ENCODE measurements at places on chromosomes 7 and 10.

GRCh38 chr7:74449809-74450397, 3.8 kb upstream of the GTF2IRD1 start:
- peaks cover 2% of the 10 kb centered on the region for H3K36me3 ChIP-seq
- H3K27ac ChIP-seq: no peak overlapping the region
- peak; percentile 74 for DNase-seq
- H3K27me3 ChIP-seq: peaks cover 53% of the 10 kb centered on the region
- no peak overlapping the region for H3K4me3 ChIP-seq

- no peak overlapping the region for H3K27ac ChIP-seq
- peaks cover 4% of the 10 kb centered on the region for H3K27me3 ChIP-seq
- no peaks in the 10 kb centered on the region for H3K36me3 ChIP-seq
- H3K4me3 ChIP-seq: no peak overlapping the region
- no peaks in the 10 kb centered on the region for H3K4me1 ChIP-seq
These were observed 3.3 kb downstream of the TSGA13 start for GRCh38 chr7:130683026-130683425.

GRCh38 chr7:117312593-117313580, 10.0 kb downstream of the WNT2 start:
- no peak overlapping the region for H3K4me3 ChIP-seq
- H3K27ac ChIP-seq: no peak overlapping the region
- H3K27me3 ChIP-seq: no peaks in the 10 kb centered on the region
- no peaks in the 10 kb centered on the region for H3K4me1 ChIP-seq

- no peak for DNase-seq
- H3K36me3 ChIP-seq: no peaks in the 10 kb centered on the region
- H3K4me3 ChIP-seq: no peak overlapping the region
- H3K27me3 ChIP-seq: peaks cover 11% of the 10 kb centered on the region
These were observed 192.7 kb downstream of the KIF20B start for GRCh38 chr10:89894051-89894450.

DNA sequence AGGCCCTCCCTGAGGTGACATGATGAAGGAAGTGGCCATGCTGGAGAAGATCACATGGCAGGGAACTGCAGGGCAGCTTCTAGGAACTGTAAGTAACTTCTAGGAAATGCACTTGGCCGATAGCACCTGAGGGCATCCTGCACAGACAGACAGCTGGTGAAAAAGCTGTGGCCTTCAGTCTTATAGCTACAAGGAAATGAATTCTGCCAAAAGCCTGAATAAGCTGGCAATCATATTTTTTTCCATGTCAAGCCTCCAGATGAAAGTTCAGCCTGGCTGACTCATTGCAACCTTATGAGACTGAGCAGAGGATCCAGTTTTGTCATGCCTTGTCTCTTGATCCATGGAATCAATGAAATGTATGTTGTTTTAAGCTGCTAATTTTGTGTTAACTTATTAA, 91.1 kb upstream of the CACNA2D1 start:
- no peak overlapping the region for H3K4me3 ChIP-seq
- H3K27me3 ChIP-seq: no peaks in the 10 kb centered on the region
- H3K4me1 ChIP-seq: no peaks in the 10 kb centered on the region
- no peaks in the 10 kb centered on the region for H3K36me3 ChIP-seq
- no peak for DNase-seq

DNA sequence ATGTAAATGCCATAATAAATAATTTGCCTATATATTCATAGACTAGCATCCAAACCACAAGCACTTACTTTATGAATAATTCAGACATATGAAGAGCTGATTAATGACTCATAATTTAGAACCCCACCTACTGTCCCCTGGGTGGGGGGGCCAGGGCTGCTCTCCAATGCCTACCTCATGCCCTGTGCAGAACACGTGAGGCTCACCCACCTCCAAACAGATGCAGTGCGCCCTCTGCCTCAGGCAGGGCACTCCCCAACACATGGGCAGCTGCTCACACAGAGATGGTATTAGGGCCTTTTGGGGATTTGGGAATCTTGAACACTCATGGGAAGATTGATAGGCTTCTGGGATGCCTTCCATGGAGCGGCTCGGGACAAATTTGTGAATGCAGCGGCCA, 75.1 kb upstream of the INSIG1 start:
- H3K27me3 ChIP-seq: peaks cover 37% of the 10 kb centered on the region
- H3K27ac ChIP-seq: no peak overlapping the region
- peaks cover 4% of the 10 kb centered on the region for H3K4me1 ChIP-seq
- no peak overlapping the region for H3K4me3 ChIP-seq
- DNase-seq: no peak

DNA sequence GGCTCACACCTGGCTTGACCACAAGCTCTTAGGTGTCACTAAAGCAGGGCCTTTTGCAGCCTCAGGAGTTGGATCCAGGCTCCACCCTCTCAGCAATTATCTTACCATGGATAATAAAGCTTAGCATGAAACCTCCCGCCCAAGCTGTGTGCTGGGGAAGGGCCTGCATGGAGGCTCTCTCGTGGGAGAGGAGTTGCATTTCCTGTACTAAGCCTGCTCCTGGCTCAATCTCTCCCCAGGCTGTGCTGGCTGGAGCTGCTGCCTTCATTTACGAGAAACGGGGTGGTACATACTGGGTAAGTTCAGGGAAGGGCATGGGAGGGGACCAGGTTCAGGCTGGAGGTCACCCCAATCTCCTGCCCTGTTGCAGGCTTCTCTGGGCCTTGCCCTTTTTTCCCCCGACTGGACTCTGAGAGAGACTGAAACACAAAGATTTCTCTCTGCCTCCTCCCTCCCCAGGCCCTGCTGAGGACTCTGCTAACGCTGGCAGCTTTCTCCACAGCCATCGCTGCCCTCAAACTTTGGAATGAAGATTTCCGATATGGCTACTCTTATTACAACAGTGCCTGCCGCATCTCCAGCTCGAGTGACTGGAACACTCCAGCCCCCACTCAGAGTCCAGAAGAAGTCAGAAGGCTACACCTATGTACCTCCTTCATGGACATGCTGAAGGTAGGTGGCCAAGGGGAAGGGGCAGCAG, 2.7 kb downstream of the TMEM176A start:
- peaks cover 84% of the 10 kb centered on the region for H3K27me3 ChIP-seq
- H3K4me1 ChIP-seq: peaks cover 11% of the 10 kb centered on the region
- H3K36me3 ChIP-seq: no peaks in the 10 kb centered on the region
- DNase-seq: no peak
- no peak overlapping the region for H3K4me3 ChIP-seq

DNA sequence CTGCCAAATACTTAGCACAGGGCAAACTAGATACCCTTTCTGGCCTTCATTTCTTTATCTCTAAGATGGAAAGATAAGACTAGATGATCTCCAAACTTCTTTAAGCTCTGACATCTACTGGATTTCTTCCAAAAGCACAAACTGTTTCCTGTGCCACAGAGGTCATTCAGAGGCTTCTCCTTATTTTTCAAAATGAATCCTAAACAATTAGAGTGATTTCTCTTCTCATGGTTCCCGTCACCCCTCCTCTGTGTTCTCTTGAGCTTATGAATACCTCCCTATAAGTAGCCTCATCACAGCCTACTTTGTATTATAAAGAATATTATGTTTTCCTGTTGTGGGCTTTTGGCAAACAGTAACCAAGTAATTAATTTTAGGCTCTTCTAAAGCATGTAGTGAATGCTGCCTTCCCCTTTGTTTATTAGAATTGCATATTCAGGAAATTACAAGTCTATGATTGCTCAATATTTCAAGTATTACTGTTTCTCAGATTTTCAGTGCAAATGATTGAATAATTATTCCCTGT, 179.5 kb downstream of the REEP3 start:
- DNase-seq: no peak
- no peak overlapping the region for H3K27ac ChIP-seq
- H3K36me3 ChIP-seq: no peaks in the 10 kb centered on the region
- no peaks in the 10 kb centered on the region for H3K27me3 ChIP-seq
- no peak overlapping the region for H3K4me3 ChIP-seq

GRCh38 chr7:128347647-128348097, 4.0 kb upstream of the RBM28 start:
- H3K4me1 ChIP-seq: peaks cover 11% of the 10 kb centered on the region
- peaks cover 45% of the 10 kb centered on the region for H3K27me3 ChIP-seq
- H3K36me3 ChIP-seq: no peaks in the 10 kb centered on the region

- H3K4me1 ChIP-seq: no peaks in the 10 kb centered on the region
- no peak overlapping the region for H3K4me3 ChIP-seq
- no peak overlapping the region for H3K27ac ChIP-seq
- DNase-seq: peak; percentile 26
- H3K36me3 ChIP-seq: no peaks in the 10 kb centered on the region
- H3K27me3 ChIP-seq: peaks cover 31% of the 10 kb centered on the region
These were observed 6.9 kb downstream of the MMD2 start for GRCh38 chr7:4951903-4952636.

- no peak for DNase-seq
- peaks cover 4% of the 10 kb centered on the region for H3K4me1 ChIP-seq
- H3K4me3 ChIP-seq: no peak overlapping the region
- no peak overlapping the region for H3K27ac ChIP-seq
These were observed 15.8 kb upstream of the ACTA2 start for GRCh38 chr10:88968391-88968790.

- H3K4me3 ChIP-seq: no peak overlapping the region
- peaks cover 2% of the 10 kb centered on the region for H3K36me3 ChIP-seq
- no peak for DNase-seq
- peaks cover 74% of the 10 kb centered on the region for H3K4me1 ChIP-seq
- no peak overlapping the region for H3K27ac ChIP-seq
- H3K27me3 ChIP-seq: peaks cover 25% of the 10 kb centered on the region
These were observed 54.2 kb upstream of the FRMD4A start for GRCh38 chr10:14384915-14385314.

GRCh38 chr10:77873536-77874380, 52.8 kb downstream of the DLG5 start:
- H3K36me3 ChIP-seq: no peaks in the 10 kb centered on the region
- peak overlapping the region; percentile 81 for H3K27ac ChIP-seq
- peaks cover 22% of the 10 kb centered on the region for H3K27me3 ChIP-seq
- H3K4me3 ChIP-seq: no peak overlapping the region
- H3K4me1 ChIP-seq: peaks cover 23% of the 10 kb centered on the region

- H3K27me3 ChIP-seq: no peaks in the 10 kb centered on the region
- H3K27ac ChIP-seq: no peak overlapping the region
- DNase-seq: no peak
- no peaks in the 10 kb centered on the region for H3K4me1 ChIP-seq
- H3K36me3 ChIP-seq: peaks cover 17% of the 10 kb centered on the region
These were observed 64.5 kb upstream of the DNAJB12 start for GRCh38 chr10:72419241-72419640.

DNA sequence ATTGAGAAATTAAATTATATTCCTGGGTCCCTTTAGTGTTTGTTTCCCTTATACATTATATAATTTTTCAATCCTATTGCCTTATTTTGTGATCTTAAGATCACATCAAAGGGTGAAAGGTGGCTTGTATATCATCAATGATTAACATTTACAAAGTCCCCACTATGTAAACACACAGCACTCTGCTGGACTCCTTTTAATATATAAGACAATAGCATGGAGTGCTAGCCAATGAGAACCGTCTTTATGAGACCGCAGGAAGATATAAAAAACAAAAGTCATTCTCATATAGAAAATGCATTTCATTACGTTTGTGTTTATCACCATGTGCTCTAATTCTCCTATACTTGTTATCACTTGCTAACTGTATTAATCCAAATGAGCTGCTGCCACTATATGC, 108.5 kb downstream of the HOXA1 start:
- H3K36me3 ChIP-seq: no peaks in the 10 kb centered on the region
- no peak overlapping the region for H3K4me3 ChIP-seq
- DNase-seq: no peak
- no peak overlapping the region for H3K27ac ChIP-seq
- no peaks in the 10 kb centered on the region for H3K4me1 ChIP-seq
- H3K27me3 ChIP-seq: no peaks in the 10 kb centered on the region

DNA sequence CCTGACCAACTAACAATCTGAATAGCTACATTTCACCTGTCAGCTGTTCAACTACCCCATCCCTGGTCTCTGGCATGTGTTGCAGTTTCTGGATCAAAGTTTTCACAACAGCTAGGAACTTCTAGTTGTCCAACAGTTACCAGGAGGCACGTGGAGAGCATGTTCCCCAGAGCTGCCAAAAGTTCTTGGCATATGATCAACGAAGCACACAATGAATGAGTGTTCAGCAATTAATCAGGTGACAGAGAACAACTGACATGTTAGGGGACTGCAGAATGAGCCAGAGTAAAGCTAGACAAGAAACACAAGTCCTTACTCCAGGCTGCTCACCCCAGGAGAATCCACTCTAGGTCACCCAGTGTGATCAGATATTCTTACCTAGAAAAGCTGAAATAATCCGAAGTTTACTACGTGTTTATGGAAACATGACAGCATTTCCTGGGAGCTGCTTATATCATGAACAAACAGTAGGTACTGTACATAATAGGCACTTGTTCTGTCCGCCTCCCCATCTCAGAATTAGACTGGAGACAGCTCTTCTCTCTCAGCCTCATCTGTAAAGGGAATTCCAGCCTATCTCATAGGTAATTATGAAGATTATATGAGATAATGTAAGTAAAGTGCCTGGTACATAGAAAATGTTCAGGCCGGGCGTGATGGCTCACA, 50.6 kb downstream of the ZNF438 start:
- no peak overlapping the region for H3K4me3 ChIP-seq
- H3K4me1 ChIP-seq: peaks cover 5% of the 10 kb centered on the region

- no peak overlapping the region for H3K4me3 ChIP-seq
- H3K27ac ChIP-seq: no peak overlapping the region
- DNase-seq: no peak
- peaks cover 4% of the 10 kb centered on the region for H3K27me3 ChIP-seq
- H3K4me1 ChIP-seq: no peaks in the 10 kb centered on the region
These were observed 161.7 kb downstream of the ADARB2 start for GRCh38 chr10:1575481-1576244.

DNA sequence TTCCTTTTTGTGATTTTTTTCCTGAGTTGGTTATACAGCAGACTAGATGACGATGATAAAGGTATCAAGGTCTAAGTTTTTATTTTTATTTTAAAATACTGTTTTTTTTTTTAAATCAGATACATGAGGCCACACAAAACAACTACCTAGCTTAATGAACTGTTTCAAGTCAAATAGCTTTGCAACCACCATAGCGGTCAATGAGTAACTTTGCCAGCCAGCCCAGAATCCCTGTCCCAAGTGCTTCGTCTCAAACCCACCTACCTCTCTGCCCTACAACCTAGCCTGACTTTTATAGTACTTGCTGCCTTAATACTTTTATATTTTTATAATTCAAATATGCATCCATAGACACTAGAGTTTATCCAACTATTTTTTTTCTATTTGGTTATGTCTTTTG, 676.5 kb downstream of the NRG3 start:
- no peaks in the 10 kb centered on the region for H3K27me3 ChIP-seq
- no peak overlapping the region for H3K4me3 ChIP-seq
- no peak overlapping the region for H3K27ac ChIP-seq

DNA sequence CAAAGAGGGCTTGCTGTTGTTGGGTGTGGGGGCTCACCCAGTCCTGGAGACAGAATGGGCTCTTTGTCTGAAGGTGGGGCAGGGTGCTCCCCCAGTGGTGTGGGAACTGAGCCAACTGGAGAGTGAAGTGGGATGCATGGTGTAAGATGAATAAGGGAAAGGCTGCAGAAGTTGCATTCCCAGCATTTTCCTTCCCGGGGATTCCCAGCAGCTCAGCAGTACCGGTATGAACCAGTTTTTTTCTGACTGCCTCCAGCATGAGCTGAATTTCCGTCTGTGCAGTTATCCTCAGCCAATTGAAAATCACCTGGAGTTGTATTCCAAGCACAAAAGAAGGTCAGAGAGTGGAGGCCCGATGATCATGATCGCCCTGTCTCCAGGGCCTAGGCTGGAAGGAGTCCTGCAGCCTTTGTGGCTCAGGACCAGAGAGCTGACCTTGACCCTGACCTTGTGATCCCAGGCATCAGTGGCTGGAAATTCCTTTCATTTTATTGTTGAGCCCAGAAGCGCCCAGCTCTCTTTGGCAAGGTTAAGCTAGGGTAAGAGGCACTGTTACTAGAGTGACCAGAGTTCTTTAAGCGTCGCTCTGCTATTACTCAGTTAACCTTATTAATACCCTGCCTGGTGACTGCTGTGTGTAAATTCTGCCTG, 33.4 kb downstream of the OGDH start:
- H3K4me1 ChIP-seq: peaks cover 68% of the 10 kb centered on the region
- peaks cover 48% of the 10 kb centered on the region for H3K36me3 ChIP-seq
- peak overlapping the region; percentile 100 for H3K27ac ChIP-seq
- no peak for DNase-seq
- no peaks in the 10 kb centered on the region for H3K27me3 ChIP-seq

Data from activated naive CD4-positive, alpha-beta T cell treated with anti-CD3 and anti-CD28 coated beads, Interleukin-2, amount 10 ng/mL, durations not matched to agents 7 days and 5 days (primary cell).